ENCODE measurements at places on chromosomes 7 and 10. TPM values are rescaled to one million over a fixed set of nuclear protein-coding genes. Genes with fewer than 3 reads are reported as not detected.

DNA sequence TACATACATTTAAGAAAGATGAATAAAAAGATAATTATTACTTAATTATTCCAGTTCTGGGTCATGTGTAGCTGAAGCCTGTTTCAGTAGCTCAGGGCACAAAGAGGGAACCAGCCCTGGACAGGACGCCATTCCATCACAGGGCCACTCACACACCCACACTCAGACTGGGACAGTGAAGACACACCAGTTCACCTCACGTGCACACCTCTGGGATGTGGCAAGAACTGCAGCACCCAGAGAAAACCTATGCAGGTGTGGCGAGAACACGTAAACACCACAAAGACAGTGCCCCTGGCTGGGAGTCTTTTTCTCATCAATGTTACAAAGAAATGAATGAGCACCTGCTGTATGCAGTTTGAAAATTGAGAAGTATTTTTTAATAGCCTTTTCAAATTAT lies 1.6 kb upstream of the IDI1 start:
- peak; percentile 78 for DNase-seq

DNA sequence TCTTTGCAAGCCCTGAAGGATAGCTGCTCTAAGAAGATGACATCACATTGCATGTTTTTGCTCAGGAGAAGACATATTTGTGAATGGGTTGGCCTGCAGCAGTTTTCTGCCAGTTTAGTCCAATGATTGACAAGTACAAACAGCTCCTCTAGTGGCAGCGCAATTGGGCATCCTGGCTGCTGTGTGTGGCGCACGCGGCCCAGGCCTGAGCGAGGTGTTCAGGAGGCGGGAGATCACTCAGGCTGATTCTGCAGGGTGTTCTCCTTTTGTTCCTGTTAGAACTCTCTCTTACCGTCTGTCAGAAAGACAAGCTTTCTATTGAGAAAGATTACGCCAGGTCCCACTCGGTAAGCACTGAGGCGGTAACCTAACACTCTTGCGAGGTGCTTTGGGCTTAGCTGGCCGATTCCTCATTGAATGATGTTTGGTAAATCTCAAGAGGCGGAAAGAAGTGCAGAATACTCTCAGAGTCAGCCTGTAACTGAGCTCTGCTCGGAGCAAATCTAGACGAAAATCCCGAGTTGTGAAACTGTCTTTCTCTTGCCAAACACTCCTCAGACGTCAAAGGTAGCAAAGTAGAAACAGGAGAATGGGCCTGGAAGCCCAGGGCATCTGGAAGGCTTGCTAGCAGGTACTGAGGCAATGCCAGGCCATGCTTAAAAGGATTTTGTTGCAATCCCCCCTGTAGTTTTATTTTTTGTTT lies 219.2 kb upstream of the BMPER start:
- DNase-seq = no peak

- DNase-seq = peak; percentile 68
These were observed 17.6 kb upstream of the VSIR start for GRCh38 chr10:71790749-71791440.

- no peak for DNase-seq
These were observed 68.0 kb downstream of the PIP4K2A start for GRCh38 chr10:22646388-22646853.

DNA sequence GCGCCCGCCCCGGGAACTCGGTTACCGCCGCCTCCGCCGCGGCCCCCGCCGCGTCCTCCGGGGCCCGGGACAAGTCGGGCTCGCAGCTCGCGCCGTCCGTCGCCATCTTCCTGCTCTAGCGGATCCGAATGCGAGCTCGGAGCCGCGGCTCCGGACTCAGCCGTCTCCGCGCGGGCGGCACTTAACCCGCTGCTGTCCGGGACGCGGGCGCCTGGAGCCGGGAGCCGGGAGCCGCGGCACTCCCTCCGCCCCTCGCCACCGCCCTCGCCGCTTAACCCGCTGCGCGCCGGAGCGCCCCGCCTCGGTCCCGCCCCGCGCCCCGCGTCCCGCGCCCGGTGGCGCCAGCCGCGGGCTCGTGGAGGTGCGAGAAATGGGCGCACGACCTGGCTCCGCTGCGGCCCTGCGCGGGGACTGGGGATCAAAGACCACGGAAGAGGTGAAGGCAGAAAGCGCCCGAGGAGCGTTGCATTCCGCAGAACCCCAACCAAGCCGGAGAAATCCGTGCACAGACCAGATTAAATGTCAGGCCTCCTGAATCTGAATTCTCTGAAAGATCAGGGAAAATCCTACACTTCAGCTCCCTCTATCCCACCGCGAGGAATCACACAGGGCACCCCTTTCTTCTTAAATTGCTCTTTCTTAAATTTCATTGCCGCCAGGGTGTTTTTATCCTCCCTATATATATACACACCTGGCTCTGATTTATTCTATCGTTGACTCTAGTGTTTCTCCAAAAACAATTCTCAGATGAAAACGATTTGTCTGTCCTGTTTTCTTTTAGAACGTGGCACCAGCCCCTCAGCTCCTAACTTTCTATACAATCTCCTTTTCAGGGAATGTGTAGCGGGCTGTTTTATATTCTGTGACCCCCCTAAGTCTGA lies at the start of gene CTTNBP2:
Gene CTTNBP2, minus strand, starts transcription at position 132 of the 881 bp plus-strand sequence. Its CDS starts 26 bp downstream, at position 106.
- no peak for DNase-seq

The CHST12 gene
- 41.2 TPM for total RNA-seq

GRCh38 chr10:69459101-69459790 lies 8.0 kb downstream of the TSPAN15 start:
- DNase-seq = no peak

The TMEM270 gene
- total RNA-seq = not detected

The MMRN2 gene
- not detected for total RNA-seq

GRCh38 chr7:43612128-43612527 lies 29.2 kb downstream of the STK17A start:
- no peak for DNase-seq

DNA sequence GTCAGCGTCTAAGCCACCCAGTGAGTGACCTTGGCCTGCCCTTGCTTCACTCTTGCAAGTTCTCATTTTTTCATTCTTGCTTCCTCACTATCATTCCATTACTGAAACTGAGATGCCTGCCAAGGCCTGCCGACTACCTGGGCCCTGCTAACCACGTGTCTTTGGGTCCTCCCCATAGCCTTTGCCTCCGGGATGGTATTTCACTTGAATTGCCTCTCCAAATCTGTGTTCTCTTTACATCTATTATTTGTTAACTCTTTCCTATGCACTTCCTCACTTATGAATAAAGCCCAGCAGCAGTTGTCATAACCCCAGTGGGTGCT lies 234.6 kb downstream of the SNX10 start:
- DNase-seq = no peak

GRCh38 chr10:104556831-104557230 lies 84.3 kb upstream of the SORCS3 start:
- no peak for DNase-seq

DNA sequence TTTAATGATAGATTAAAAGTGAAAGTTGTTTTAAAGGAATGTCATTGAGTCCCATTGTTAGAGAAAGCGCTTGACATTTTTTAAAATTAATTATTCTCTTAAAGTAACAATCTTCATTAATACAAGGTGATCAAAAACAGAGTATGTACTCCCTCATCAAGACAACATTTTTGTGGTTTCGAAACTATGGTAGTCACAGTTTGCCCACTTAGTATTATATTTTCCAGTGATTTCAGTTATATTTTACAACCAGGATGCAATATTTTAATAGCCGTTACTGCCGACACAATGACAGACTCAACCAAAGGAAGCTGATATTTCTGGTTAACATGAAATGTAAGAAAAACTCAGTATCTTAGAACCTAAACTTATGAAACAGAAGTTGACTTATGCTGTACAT lies 31.3 kb downstream of the MKX start:
- no peak for DNase-seq

- no peak for DNase-seq
These were observed 324 bp downstream of the TWNK start for GRCh38 chr10:100987685-100988049.

The SLC18A2 gene
- not detected for total RNA-seq

GRCh38 chr10:98404571-98405359 lies 10.2 kb downstream of the PYROXD2 start:
- DNase-seq = no peak

Measured in OCI-LY7 (cell line).